Suprapubic skin (tissue), 4 donors: ENCODE measurements at places on chromosomes 12 and 14. TPM values are rescaled to one million over a fixed set of nuclear protein-coding genes. Genes with fewer than 3 reads are reported as not detected.

GRCh38 chr14:100601064-100601463 is 13.8 kb upstream of the BEGAIN start:
- DNase-seq: no peak

DNA sequence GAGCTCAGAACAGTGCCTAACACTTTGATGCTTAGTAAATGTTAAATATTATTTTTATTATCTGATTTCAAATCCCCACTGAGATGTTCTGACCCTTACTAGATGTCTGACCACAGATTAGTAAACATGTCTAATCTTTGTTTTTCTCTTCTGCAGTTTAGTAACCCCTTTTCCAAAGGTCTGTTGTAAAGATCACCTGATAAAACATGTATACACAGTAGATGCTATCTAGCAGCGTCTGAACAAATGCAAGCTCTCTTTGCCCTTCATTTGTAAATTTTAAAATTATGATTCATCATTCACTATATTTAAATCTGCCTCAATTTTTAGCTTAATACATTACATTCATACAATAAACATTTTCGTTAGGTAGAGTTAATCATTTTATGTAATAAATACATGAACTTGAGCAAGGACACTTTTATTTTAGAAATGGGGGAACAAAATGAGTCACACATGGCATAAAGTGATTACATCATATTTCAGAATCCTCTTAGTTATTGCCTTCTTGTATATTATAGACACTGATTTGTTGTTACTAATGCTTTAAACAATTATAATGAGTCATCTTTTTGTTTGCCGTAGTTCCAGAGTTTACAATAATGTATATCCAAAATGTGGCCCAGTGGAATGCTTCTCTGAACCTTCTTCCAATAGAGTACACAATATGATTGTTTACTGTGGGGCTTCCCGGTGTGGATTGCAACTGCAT is 1.7 kb upstream of the OR4K5 start:
- DNase-seq: no peak

GRCh38 chr14:102930753-102931579 is 8.5 kb downstream of the AMN start:
- no peak for DNase-seq

- DNase-seq: no peak
Measured at GRCh38 chr14:75539561-75540478, 17.6 kb downstream of the BATF start.

- no peak for DNase-seq
Measured at GRCh38 chr14:68568907-68569897, 223.7 kb downstream of the ZFP36L1 start.

DNA sequence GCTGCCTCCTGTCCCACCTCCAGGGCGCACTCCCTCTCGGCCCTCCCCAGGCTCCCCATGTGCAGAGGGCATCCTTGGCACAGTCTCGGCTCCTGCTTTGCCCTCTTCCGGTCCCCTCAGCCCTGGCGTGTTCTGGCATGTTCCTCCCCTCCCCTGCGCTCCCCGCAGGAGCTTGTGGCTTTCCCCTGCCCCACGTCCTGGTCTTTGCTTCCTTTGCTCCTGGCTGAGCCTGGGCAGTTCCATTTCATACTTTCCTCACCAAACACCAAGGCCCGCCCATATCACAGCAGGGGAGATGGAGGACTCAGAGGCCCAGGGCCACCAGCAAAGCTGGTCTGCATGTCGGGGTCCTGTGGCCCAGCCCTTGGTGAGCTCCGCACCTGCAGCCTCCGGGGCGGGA is 56.0 kb downstream of the FBRSL1 start:
- DNase-seq: no peak

- DNase-seq: no peak
Measured at GRCh38 chr14:52307376-52307775, 6.7 kb upstream of the PTGER2 start.

- DNase-seq: peak; percentile 31
Measured at GRCh38 chr12:34400411-34400881, 378.1 kb downstream of the ALG10 start.

DNA sequence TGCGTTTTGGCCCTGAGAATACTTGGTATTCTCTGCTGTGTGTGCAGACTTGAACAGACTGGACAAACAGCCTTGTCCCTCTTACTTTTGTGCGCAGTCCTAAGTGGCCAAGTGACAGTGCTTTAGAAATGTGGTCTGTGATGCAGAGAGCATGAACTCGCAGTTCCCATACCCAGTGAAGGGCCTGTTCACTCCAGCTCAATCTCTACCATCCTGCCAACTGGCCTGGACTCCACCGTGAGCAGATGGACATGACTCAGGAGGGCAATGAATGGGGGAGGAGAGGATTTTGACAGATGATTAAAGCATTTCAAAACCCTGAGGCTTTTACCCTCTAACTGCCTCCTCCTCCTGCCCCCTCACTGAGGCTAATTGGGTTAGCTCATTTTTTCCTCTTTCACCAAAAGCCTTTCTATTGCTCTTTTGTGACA is 62.5 kb upstream of the PYGL start:
- no peak for DNase-seq

DNA sequence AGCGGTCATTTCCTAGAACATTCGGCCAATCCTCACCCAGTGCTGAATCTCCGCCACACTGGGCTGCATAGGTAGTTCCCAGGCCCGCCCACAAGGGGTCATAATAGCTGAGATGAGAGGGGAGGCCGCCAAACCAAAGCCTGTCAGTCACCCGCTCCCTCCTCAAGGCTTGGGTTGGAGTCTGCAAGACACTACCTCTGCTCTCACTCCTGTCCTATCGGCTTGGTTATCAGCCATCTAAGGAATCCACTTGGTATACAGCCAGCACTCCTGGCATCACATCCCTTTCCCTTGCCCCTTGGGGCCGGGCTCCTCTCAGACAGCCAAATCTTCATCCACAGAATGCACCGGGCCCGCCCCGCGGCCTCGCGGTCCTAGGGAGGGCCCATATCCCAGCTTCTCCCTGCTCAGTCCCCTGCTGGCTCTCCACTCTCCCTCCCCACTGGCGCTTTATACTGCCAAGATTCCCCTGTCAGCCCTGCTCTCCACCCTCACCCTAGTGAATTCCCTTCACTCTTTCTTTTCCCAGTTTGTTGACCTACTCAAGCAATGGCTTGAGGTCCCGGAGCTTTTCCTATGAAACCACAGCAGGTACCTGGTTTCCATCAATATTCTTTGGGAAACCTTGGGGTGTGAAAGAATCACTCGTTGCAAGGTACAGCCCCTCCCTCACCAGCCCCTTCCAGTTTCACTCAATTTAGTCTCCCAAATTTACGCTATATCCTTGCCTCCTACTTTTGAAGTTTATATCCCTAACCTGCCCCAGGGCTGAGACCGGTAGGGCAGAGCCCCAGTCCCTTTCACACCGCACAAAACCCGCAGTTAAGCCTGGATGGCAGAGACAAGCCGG is 1.4 kb downstream of the IFFO1 start:
- no peak for DNase-seq

DNA sequence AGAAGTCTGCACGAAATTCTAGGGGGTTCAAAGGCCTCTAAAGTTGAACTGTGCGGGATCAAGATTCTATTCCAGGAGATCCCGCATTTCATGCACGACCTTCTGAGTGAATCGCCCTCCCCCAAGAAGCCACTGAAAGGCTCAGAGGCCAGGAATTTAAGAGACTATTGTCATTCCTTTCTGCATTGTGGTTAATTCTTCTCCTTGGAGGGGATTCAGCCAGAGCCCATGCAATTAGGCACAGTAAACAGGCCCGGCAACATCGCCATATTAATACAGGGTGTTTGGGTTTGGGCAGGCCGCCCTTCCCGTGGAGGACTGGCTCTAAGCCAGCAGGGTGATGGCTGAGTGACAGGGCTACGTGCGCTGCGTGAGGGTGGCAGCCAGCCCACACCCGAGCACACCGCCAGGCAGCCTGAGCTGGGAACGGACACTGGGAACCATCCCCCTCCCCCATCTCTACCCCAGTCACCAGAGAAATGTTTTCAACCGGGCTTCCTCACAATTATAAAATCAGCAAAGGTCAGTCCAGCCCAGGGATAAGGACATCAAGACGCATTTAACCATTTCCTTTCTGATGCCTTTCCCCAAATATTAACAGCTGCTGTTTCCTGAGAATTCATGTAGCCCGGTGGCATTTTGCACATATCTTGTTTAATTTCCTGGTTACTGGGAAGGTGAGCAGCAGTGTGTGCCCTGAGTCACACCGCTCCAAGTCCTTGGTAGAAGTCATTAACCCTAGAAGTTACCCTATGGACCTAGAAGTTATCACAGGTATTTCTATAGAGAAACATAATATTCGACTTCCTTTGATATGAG is 12.5 kb downstream of the EGLN3 start:
- no peak for DNase-seq

- DNase-seq: no peak
Measured at GRCh38 chr12:52087961-52088820, 8.7 kb downstream of the SMIM41 start.

DNA sequence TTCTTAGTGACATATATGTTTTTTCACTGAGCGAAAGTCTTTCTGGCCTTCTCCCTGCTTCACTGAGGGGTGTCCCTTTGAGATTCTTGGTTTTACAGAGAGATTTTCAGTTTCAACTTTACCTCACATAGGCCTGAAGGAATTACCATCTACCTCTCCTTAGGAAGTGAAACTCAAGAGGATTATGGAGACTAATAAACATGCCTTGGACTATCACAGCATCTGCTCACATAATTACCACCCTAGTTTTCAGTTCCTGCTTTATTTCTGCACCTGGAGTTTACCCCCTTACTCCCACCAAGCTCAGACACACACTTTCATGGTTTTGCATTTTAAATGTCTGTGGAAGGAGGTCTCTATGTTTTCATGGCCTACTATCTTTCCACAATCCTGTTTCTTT is 118.3 kb upstream of the SCAF11 start:
- no peak for DNase-seq

- DNase-seq: no peak
Measured at GRCh38 chr12:91538418-91538817, 355.8 kb upstream of the DCN start.

GRCh38 chr14:74563586-74564159 is 48.4 kb downstream of the LTBP2 start:
- no peak for DNase-seq

DNA sequence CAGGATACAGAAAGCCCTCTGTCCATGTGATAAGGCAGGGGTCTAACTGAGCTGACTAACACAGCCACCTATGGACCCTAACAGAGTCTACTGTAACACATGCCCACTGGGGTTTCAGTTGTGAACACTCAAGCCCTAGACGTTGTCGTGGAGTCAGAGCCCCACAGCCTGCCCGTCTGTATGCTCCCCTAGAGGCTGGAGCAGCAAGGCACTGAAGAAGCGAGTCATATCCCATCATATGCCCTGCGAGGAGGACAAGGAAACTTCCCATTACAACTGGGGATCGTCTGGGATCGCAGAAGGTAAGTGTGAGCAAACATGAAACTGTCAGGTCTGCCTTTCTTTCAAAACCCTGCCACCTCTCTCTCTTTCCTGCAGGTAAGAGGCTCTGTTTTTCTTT is 138.1 kb downstream of the GPR65 start:
- no peak for DNase-seq

- DNase-seq: no peak
Measured at GRCh38 chr12:171743-172676, 41.9 kb downstream of the SLC6A12 start.

- no peak for DNase-seq
Measured at GRCh38 chr12:119807380-119807779, 69.7 kb downstream of the CIT start.

GRCh38 chr12:48198672-48198971 is 4.5 kb downstream of the OR10AD1 start:
- peak; percentile 70 for DNase-seq

DNA sequence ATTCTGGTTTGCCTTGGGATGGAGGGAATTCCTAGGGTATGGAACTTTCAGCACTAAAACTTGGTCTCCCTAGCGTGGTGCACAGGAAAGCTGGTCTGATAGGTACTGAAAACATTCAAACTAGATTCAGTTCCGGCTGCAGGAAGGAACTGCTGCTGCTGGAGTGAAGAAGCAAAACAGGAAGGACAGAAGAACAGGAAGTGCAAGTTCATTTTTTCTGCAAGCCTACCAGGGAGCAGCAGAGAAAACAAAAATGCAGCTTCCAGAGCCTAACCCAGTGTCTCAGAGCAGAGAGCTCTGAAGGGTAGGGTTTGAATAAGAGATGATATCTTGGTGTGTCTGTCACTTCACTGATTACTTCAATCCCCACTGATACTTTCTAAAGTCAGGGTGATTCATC is 165.2 kb downstream of the VRK1 start:
- no peak for DNase-seq

DNA sequence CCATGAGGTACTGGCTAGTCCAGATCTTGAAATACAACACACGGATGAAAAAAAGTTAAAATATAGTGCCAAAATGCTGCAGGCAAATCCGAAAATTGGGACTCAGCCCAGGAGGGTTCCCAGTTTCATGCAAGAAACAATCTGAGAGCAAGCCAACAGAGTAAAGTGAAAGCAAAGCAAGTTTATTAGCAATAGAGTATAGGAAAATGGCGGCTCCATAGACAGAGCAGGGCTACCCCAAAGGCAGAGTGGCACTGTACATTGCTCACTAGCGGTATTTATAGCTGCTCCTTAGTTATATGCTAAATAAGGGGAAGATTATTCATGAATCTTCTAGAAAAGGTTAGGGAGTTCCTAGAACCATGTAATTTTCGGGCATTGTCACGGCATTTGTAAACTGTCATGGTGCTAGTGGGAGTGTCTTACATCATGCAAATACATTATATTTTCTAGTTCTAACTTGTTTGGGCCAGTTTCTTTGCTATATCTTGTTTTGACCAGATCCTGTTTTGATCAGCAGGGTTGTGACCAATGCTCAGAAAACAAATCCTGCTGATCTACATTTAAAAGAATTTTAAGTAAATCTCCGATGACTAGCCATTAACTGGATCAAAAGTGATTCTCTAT is 29.1 kb downstream of the RECQL start:
- no peak for DNase-seq

- no peak for DNase-seq
Measured at GRCh38 chr12:103046154-103046553, 88.7 kb downstream of the ASCL1 start.

- no peak for DNase-seq
Measured at GRCh38 chr14:93731753-93732152, 56.5 kb downstream of the PRIMA1 start.

Gene IL31
- not detected for total RNA-seq

Gene TECPR2
- total RNA-seq: 14.3 TPM

Gene LRRC10
- total RNA-seq: not detected

Gene RNF212B
- not detected for total RNA-seq

Gene CDC42BPB
- 105 TPM for total RNA-seq

Gene PTPRQ
- total RNA-seq: 0.47 TPM

Gene CRIP2
- 70.7 TPM for total RNA-seq

Gene SLC41A2
- 9.3 TPM for total RNA-seq

Gene OASL
- not detected for total RNA-seq
